ENCODE measurements at places on chromosomes 1 and 21. TPM values are rescaled to one million over a fixed set of nuclear protein-coding genes. Genes with fewer than 3 reads are reported as not detected.

DNA sequence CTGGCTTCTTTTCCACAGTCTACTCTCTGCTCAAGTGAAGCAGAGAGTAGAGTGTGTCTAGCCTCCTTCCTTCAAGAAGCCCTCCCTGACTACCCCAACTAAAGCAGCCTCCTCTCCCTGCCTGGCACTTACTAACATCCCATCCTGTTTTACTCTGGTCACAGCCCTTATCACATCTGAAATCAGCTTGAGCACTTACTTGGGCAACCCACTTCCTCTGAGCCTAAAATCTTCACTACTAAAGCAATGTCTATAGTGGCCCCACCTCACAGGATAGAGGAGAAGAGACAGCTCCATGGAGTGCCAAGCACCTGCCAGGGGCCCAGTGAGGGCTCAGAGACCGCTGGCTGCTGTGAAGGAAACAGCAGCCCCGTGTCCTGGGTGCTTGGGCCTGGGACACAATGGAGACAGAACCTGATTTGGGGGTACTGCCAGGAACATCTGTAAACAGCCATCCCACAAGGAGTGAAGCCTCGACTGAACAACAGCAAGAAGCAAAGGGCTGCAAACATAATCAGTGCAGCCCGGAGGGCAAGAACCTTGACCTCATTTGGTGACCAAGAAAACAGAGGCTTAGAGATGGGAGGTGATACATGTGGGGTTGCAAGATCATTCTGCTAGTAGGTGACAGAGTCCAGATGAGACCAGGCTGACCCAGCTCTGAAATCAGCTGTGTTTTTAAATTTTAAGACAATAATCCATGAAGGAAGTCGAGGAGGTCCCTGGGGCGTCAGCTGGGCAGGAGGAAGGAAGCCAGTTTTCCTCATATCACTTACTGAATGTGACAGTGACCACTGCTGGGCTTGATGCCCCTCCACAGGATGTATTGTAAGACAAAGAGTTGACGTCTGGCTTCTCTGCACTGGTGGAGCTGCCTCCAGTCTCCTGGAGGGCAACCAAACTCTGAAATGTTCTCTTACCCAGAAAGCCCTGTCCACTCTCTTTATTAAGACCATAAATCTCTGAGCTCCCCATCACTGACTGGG lies 710.6 kb downstream of the MATN1 start:
- no peak for DNase-seq

- no peak for DNase-seq
These were observed 89.0 kb downstream of the GTF2B start for GRCh38 chr1:88802404-88802803.

- no peak for DNase-seq
These were observed 206.0 kb downstream of the CENPF start for GRCh38 chr1:214808845-214809460.

DNA sequence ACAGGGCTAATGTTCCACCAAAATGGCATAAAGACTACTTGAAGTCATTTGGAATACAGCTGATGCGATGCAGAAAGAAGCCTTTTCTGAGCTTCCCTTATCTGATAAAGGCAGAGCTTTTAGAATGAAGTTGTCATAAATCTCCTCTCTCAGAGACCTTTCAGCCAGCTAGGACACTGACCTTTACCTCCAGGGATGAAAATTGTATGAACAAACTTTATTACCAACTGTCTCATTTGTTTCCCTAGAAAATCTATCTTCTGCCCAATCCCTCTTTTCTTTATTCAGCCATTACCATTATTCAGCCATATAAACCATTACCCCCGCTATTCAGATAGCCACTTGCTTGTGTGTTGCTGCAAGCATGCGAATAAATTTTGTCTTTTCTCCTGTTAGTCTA lies 29.7 kb upstream of the RNF2 start:
- no peak for DNase-seq

Gene CYP4Z1
- 0.23 TPM for polyA plus RNA-seq

Gene EVA1C
- 3.1 TPM for polyA plus RNA-seq

Gene SLFNL1
- polyA plus RNA-seq: 0.29 TPM

Data from right renal pelvis (tissue), 4 donors.